Renal cortex interstitium (tissue), 15 donors: ENCODE measurements at places on chromosomes 12 and 14.

GRCh38 chr12:56634242-56634836, 4.2 kb upstream of the BAZ2A start:
- DNase-seq, result no peak

DNA sequence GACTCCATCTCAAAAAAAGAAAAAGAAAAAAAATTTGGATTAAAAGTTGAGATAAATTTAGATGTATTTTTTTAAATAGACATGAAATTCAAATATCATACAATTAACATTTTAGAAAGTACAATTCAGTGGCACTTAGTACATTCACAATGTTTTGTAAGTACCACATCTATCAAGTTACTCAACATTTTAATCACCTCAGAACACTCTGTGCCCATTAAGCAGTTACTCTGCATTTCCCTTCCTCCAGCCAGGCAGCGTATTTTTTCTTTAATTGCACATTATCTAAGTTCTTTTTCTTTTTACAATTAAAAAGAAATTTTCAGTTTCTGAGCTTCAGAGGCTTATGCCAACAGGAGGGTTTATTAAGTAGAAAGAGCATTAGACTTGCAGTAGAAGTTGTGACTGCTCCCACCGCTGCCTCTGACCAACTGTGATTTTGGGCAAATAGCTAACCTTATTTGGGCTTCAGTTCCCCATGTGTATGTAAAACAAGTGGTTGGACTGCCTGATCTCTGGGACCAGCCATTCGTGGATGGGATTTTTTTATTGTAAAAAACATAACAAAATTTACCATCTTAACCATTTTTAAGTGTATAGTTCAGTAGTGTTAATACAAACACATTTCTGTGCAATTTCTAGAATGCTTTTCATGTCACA, 65.7 kb downstream of the WNK1 start:
- DNase-seq, result no peak

- DNase-seq, result no peak
Measured at GRCh38 chr14:94104731-94105130, 5.8 kb upstream of the IFI27 start.

- DNase-seq, result no peak
Measured at GRCh38 chr14:50008974-50009373, 107.4 kb downstream of the VCPKMT start.

DNA sequence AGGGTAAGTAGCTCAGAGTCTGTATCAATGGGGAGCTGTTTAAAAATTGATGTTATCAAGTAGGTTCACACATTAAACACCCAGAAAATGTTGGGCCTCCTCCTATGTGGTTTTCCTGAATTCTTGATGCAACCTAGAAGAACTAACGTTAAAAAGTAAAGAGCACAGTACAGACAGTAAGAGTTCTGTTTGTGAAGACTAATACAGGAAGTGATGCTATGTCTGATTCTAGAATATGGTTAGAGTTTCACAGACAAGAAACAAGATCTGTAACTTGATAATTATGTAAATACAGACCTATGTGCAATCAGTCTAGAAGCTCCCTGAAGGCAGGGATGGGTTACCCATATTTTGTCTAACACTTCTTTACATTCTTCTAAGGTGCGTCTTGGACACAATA, 214.9 kb upstream of the BTG1 start:
- DNase-seq, result no peak

DNA sequence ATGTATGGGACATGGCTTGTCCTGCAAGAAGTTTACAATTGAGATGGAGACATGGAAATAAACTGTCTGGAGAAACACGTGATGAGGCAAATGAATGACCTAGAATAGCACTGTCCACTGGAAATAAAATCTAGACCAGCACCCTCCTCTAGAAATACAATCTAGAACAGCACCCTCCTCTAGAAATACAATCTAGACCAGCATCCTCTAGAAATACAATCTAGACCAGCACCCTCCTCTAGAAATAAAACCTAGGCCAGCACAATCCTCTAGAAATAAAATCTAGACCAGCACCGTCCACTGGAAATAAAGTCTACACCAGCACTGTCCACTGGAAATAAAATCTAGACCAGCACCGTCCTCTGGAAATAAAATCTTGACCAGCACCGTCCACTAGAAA, 69.2 kb upstream of the RFLNA start:
- no peak for DNase-seq

DNA sequence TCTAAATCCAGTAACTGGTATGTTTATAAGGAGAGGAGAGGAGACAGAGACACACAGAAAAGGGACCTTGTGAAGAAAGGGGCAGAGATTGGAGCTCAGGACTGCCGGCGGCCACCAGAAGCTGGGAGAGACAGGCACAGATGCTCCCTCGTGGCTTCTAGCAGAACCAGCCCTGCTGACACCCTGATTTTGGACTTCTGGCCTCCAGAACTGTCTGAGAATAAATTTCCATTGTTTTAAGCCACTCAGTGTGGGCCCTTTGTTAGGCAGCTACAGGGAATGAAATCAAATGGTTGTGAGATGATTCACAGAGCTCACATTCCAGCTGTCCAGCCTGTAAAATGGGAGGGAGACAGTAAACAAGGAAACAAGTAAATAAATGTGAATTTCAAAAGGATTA, 47.6 kb downstream of the TMEM132C start:
- DNase-seq, result no peak

DNA sequence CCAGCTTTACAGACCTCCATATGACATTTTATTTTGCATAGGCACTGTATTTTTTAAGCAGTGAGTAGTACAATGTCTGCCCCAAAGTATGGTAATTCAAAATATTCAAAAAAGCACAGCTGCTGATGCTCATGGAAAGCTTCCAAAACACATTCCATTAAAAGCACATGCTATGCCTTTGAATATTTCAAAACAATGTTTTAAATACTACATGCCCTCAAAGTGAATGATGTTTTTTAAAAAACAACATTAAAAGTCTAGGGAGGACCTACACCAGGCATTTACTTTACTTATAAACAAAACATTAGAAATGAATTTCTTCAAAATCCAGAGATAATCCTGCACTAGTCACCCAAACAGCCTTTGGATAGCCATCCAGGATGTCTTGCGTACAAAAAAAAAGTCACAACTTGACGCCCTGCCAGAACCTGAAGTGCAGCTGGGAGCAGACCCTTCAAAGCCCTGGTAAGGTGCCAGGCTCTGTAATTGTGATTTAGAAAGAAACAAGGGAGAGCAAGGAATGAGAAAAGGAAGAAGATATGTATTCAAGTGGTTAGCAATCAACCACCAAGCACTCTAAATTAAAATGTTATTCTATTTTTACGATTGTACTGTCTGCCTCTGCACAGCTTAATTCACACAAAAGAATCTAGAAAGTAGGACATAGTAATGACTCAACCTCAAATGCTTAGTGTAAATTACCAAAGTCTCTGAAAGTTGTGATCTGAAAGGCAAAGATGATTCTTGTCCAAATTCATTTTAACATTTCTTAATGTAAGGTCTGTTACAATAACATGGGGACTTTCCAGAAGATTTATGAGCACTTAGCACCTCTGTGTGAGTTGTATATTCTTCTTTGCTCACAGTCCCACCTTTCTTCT, 31.9 kb downstream of the CEP83 start:
- no peak for DNase-seq

DNA sequence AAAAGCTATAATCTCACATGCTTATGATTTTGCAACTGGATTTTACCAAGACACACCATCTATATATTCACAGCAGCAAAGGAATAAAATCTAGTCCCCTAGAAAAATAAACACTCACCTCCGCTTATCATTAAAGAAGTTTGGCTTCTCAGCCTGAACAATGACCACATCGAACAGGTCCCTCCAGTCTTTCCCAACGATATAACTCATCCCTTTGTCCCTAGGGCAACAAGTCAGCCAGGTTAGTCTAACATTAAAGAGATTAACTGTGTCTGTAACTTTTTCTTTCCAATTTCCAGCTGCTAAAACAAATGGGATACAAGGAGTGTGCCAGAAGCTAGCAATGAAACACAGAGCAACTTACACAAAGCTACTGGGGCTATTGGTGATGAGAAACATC, 48.0 kb downstream of the NT5DC3 start:
- no peak for DNase-seq

GRCh38 chr14:55124774-55125386, 4.2 kb upstream of the LGALS3 start:
- DNase-seq, result no peak

DNA sequence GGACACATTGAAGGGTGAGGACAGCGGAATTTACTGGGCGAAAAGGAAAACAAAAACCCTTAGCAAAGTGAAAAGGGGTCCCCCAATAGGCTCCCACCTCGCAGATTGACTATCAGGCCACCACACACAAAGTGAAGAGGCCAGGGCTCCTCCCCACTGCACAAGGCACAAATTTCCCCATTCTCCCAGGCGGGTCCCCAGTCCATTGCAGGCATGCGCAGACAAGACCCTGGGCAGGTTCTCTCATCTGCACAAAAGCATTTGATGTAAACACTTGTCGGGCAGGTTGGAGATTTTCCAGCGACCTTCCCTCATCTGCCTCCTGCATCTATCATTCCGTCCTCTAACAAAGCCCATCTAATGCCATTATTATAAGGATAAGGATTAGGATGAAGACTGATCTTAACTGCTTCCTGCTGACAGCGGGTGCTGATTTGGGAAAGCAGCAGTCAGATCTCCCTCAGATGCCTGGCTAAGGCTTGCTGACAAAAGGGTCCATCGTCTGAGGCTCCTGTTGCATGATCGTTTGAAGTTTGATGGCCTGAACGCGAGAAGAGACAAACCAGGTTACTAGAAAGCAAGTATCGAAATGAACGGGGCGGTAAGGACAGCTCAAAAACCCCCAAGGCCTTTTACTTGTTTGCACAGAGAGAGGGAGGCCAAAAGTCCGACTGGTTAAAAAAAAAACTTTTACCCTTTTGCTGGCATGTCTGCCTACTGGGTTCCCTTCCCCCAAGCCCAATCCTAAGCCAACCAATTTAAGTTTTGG, 14.4 kb downstream of the ASCL4 start:
- DNase-seq, result no peak

DNA sequence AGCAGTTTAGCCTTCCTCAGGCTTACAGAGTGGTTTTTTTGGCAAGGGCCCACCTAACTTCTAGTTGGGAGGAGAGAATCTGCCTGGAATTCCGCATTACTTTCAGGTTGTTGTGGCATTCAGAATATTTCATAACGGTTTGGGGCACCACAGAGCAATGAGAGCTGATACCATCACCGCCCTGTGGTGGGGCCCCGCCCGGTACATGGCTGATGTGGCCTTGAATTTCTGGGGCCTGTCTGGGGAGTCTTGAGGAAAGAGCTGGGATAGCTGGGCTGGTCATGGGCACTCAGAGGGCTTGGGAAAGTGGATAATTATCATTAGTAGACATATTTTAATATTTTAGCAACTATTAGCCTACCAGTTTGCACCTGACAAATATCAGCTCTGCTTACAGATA, 4.2 kb downstream of the TESPA1 start:
- DNase-seq, result no peak

DNA sequence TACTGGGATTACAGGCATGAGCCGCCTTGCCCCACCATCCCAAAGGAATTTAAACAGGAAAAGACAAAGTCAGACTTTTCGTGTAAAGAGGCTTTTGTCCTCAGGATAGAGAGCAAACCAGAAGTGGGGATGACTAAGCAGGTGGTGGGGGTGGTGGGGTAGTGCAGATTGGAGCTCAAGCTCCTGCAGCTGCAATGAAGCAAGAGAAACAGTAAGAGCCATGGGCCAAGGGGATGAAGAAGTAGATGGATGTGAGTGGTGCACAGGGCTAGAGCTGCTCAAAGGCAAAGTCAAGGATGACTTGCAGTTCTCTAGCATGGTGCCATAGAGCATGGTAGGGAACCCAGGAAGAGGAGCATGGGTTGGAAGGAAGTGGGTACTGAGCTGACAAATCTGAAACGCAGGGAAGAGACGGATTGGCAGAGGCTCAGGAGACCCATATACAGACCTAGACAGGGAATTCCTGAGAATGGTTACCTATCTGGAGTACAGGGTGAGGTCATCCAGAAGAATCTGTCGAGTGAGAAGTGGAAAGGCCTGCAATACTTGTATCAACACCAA, 11.4 kb upstream of the RNF34 start:
- DNase-seq, result no peak

GRCh38 chr12:77087427-77087826, 22.1 kb upstream of the E2F7 start:
- no peak for DNase-seq

DNA sequence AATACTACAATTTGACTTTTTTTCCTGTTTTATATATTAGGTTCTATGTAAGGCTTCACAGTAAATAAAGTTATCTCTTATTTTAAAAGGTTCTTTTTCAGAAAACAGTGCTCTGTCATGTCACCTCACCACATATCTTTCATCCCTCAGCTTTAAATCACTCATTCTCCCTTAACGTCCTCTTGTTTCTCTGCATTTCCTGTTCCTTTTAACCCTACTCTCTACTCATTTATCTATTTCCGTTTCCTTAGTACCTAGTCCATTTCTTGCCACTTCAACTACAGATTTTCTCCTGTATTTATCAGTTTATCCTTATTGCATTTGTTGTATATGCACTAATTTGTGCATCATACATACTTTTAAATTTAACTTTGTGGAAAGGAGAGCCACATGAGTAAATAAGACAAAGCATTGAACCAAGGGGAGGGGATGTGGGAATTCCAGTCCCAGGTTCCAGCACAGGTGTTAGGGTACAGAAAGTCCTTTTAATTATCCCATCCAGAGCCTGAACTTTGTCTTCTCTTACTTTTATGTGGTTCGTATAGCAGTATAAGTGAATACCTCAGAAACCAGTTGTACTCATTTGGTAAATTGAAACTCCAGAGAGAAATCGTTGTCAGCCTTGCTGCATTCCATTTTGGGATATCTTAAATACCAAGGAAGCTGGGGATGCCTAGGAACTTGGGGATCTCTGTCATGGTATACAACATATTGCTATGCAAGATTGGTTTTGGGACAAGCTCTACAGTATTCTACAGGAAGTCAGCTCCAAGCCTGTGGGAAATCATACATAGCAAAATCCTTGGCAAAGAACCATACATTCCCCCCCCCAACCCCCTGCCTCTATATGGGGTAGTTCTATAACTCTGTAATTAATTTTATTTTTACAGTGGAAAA, 120.5 kb downstream of the DIP2B start:
- no peak for DNase-seq

DNA sequence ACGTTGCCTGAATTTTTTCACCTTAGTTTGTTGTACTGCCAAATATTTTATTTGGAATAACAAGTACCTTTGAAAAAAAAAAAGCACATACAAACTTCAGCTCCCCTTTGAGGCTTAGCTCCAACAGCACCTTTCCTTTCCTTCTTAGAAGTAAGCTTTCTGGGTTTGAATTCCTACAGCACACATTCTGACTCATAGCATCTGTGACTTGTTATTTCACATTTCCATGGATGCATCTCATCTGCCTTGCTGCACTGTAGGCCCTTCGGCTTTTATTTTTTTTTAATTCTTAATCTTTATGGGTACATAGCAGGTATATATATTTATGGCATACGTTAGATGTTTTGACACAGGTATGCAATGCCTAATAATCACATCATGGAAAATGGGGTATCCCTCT, 7.2 kb downstream of the LGALS3 start:
- no peak for DNase-seq

DNA sequence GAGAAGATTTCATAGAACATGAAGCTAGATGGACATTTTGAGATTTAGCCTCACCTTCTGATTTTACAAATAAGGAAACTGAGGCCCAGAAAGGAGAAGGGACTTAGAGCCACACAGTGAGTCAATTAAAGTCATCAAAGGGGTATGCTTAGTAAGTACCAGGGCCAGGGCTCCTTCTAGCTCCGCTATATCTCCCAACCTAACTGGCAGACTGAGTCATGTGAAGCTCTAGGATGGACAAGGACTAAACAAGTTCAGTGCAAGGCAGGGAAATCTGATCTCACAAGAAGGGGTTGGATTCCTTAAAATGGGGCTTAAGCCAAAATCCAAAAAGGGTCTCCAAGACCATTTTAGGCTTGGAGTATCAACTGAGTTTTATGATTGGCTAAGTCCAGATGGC, 215.8 kb downstream of the PHLDA1 start:
- no peak for DNase-seq
